Activated CD4-positive, alpha-beta T cell treated with anti-CD3 and anti-CD28 coated beads, Interleukin-10, Interleukin-2, amounts not matched to agents 100 ng/mL and 50 ng/mL, durations not matched to agents 16 hours and 8 hours (primary cell): ENCODE measurements at places on chromosomes 3 and 15.

DNA sequence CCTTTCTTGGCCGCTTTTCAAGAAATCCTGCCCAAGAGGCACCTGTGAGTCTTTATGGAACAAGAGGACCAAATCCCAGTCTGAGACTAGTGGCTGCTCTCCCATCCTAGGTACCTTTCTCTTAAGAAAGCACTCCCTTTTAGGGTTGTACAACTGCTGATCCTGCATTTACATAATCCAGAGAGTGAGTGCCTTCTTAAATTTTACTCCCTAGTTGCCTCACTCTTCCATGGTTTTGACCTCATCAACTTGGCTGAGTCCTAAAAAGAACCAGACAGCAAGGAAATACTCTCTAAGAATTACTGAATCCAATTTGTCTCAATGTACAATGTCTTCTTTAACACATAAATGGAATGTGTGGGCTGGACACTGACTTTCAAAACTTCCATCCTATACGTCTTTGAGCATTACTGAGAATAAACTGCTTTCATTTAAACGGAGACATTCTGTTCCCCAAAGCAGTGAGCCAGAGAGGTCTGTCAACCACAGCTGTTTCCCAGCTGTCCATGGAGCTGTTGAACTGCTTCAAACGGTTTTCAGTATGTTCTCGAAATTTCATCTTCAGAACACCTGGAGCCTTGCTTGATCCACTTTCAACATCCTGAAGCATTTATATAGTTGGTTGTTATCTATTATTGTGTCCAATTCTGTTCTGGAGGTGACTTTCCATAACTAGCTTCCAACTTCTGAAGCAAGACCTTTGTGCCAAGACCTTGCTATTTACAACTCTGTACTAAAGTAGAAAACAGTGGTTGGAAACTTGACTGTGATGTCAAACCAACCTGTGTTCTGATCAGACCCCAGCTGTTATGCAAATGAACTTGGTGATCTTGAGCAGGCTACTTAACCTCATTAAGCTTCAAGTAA lies 179.1 kb downstream of the SLC9A9 start:
- no peak for DNase-seq

- DNase-seq: no peak
Observed at GRCh38 chr3:150218236-150218635, 189.9 kb upstream of the TSC22D2 start.

- DNase-seq: no peak
Observed at GRCh38 chr3:14631101-14631497, 20.5 kb upstream of the CCDC174 start.

DNA sequence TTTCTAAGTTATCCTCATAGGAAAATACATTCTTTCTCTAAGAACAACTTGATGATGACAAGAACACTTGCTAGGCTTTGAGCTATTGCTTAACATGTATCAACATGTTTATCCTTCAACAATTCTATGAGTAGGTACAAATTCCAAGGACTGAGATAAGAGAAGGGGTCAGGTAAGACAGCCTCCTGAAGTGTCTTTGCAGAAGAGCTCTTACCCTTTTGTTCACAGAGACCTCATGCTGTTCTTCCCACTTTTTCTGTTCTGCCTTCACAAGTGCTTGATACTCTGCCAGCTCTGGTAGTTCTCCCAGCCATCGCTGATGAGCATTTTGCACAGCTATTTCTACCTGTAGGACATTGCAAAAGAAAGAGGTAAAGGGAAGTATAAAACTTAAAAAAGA lies 50.9 kb downstream of the CEP152 start:
- DNase-seq: no peak

DNA sequence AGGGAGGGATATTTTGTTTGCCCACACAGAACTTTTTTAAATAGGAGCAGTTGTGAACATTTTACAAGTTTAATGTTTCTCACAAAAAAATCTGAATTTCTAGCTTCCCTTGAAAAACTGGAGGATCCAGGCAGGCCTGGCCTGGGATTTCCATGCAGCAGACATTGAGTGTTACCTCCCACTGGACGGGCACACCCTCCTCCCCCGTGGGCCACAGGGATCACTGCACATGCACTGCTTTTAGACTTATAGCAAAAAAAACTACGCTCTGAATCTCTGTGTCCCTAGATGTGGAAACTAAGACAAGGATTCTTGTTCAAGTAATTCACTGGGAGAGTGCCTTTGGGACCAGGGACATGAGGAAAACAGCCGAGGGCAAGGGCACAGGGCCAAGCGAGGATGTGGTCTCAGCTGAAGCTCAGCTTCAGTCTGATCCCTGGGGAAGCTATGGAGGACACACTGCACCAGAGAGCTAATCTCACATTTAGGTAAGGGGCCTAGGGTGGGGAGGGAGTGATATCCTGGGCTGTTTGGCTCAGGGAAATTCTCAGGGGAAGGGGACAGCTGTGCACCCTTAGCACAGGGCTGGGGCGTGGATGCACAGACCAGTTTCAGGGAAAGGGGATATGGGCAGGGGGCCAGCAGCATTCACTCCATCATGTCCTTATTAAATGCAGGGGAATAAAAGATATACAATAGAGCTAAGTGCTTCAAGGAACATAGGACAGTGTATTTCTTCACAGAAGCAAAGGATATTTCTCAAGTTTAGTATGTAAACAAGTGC lies 46.0 kb downstream of the FSIP1 start:
- DNase-seq: no peak

DNA sequence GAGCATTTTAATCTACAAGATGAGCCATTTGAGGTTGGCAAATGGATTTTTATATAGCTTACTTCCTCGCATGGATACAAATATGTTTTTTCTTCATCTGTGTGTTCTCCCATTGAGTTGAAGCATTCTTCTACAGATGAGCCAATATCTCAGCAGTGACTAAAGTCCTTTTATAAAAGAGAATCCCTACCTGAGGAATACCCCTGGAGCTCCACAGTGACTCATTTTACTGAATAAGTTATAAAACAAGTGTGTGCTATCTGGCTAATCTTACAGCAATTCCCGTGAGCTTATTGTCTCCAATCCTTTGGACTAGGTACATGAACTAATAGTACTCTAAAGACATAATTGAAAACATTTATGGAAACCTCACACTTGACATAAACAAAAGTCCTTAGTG lies 354.2 kb upstream of the BCHE start:
- DNase-seq: no peak

- no peak for DNase-seq
Observed at GRCh38 chr15:34786206-34786605, 9.1 kb downstream of the ACTC1 start.

DNA sequence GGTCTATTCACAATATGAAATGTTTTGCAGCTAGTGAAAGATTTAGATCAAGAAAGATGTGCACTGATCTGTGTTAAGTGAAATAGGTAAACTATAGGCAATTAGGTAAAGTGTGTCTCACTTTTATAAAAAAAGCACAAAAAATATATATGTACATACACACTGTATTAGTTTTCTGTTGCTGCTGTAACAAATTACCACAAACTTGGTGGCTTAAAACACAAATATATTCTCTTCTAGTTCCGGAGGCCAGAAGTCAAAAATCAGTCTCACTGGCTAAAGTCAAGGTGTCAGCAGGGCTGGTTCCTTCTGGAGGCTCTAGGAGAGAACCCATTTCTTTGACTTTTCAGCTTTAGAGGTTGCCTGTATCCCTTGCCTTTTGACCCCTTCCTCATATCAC lies 11.1 kb downstream of the FAH start:
- DNase-seq: no peak

- DNase-seq: no peak
Observed at GRCh38 chr15:62753518-62754221, 288.9 kb upstream of the TPM1 start.

- DNase-seq: no peak
Observed at GRCh38 chr3:38907426-38907825, 91.4 kb upstream of the SCN10A start.

DNA sequence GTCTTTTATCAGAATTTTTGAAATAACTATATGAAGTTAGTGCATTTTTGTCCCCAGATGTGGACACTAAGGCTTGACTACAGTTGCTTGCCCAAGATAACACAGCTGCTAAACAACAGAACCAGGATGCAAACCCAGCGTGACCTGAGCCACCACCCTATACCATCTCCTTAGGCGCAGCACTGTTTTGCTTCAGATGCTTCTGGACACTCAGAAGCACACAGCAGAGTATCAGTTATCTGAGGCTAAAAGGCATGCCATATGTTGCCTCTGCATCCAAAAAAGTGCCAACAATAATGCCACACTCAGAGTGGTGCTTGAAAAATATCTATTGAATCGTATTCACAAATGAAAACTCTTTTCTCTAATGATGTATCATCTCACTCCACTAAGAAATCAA lies 24.5 kb downstream of the KCNMB2 start:
- DNase-seq: no peak

DNA sequence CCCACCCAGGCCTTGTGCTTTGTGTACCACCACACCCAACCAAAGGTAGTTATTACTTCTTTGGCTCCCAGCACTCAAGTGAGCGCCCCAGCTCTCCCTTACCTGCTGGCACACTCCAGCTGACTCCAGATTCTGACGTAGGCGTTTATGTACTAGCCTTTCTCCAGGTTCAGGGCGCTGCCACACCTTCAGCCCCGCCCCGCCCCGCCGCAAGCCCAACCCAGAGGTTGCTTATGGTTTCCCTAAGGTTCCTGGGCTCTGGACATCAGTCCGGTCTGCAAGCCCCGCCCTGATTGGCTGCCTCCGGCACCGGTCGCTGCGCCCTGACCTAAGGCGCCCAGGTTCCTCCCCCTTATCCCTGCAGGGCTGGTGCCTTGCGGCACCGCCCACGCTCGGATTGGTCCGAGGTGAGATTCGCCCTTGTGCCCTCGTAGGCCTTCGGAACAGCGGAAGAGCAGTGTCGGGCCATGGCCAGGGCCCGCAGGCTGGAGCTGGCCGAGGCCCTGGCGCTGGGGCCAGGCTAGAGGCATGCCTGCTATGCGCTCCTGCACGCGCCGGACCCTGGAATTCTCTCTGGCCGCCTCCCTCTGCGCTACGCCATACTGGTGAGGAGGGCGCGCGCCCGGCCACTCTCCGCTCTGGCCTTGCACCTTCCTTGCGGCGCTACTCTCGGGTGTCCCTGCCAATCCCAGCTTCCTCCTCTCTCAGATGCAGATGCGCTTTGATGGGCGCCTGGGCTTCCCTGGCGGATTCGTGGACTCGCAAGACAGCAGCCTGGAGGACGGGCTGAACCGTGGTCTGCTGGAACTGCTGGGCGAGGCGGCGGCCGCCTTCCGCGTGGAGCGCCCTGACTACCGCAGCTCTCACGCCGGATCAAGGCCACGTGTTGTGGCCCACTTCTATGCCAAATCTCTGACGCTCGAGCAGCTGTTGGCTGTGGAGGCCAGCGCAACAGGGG lies 19.8 kb upstream of the NUDT16 start:
- peak; percentile 57 for DNase-seq

GRCh38 chr3:65013053-65013452 lies 325.3 kb upstream of the ADAMTS9 start:
- DNase-seq: no peak

- DNase-seq: no peak
Observed at GRCh38 chr3:149442043-149442442, 32.5 kb upstream of the TM4SF4 start.

GRCh38 chr15:66862111-66862939 lies 160.3 kb downstream of the SMAD6 start:
- DNase-seq: no peak

- DNase-seq: no peak
Observed at GRCh38 chr15:68885070-68885469, 45.3 kb upstream of the SPESP1 start.

GRCh38 chr3:25300141-25300540 lies 127.9 kb upstream of the RARB start:
- no peak for DNase-seq

GRCh38 chr3:109926376-109926775 lies 589.0 kb upstream of the DPPA4 start:
- DNase-seq: no peak

- DNase-seq: no peak
Observed at GRCh38 chr3:134020135-134020680, 9.5 kb downstream of the SLCO2A1 start.

DNA sequence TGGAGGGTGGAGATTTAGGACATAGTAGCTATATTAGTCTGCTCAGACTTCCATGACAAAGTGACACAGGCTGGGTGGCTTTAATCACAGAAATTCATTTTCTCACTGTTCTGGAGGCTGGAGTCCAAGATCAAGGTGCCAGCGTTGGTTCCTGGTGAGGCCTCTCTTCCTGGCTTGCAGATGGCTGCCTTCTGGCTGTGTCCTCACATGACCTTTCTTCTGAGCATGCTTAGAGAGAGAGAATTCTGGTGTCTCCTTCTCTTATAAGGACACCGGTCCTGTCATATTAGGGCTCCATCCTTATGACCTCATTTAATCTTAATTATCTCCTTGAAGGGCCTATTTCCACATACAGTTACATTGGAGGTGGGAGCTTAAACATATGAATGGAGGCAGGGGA lies 14.9 kb upstream of the SHC4 start:
- DNase-seq: no peak

GRCh38 chr3:74129056-74129455 lies 485.4 kb downstream of the CNTN3 start:
- DNase-seq: no peak

GRCh38 chr15:70420948-70421482 lies 323.3 kb upstream of the TLE3 start:
- no peak for DNase-seq

DNA sequence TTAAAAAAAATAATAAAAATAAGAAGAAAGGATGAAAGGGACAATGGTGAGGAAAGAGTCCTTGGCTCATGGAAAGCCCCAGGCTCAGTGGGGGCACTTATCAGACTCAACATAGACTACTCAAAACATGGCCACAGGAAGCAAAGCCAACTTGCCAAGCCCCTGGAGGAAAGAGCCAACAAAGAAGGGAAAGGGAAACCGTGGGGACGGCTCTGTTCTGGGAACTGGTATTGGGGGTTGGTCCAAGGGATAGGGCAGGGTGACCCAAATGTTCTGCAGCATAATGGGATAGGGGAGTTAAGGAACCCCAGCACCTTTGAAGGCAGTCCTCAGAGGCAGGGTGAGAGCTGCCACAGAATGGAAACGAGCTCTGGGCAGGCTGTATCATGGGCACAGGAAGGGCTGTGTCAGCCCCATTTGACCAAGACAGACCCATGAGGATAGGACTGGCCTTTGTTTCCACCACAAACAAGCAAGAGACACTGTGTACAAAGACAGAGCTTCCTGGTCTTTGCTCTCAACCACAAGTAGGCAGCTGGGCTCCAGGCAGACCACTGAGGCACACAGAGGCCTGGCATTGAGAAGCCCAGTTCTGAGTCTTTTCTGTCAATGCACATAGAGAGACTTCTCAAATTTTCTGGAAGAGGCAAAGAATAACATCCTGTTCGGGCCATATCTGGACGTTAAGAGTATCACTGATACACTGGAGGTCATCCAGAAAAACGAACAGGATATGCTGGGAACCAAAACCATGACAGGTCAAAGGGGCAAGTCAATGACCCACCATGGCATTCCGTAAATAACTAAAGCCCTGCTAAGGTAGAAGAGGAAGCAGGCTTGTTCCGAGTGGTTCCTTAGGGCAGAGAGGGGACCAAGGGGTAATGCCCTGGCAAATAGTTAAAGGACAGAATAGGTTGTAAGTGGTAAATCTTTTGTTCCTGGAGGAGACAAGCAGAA lies 10.6 kb upstream of the SEMA7A start:
- no peak for DNase-seq

- DNase-seq: no peak
Observed at GRCh38 chr3:126274735-126275619, 82.2 kb downstream of the KLF15 start.

GRCh38 chr15:97383516-97383915 lies 577.0 kb upstream of the ARRDC4 start:
- no peak for DNase-seq
